Mucosa of gallbladder (tissue), 1 donor: ENCODE measurements at places on chromosomes 16 and 17. TPM values are rescaled to one million over a fixed set of nuclear protein-coding genes. Genes with fewer than 3 reads are reported as not detected.

GRCh38 chr16:78246559-78246958 lies 147.1 kb downstream of the WWOX start:
- DNase-seq: no peak

DNA sequence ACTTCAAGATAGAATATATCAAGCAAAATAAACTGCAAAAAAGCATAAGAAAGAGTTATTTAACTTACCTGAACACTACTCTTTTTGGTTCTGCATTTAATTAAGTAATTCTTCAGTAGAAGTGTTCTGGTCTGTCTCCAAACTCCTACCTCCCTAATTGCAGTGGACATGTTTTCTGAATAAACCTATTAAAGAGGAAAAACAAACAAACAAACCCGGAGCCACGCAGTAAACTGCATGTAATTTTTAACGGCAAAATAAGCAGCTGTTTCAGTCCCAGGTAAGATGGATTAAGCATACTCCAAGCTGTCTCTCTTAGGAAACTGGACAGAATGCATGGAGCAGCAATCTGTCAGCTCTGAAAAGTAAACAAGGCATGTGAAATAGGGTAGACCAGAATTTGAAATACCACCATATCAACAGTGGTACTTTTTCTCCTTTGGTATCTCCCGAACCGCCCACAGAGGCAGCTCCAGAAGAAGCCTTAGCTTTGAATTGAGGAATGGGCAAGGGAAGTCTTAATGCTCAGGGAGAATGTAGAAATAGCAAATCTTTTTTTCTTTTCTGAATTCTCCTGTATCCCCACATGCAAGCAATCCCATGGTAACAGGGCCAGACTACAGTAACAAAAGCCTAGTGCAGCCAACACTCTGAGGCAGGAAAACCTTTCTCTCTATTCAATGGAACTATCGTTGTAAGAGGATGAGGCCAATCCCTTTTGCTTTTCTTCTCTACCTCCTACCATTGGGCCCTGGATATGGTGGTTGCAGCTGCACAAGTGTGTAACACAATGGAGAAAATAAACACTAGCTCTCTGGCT lies 12.5 kb downstream of the ABCA5 start:
- no peak for DNase-seq

GRCh38 chr16:46974352-46974751 lies 878 bp upstream of the DNAJA2 start:
- DNase-seq: no peak

GRCh38 chr16:14249291-14250032 lies 178.3 kb downstream of the MRTFB start:
- DNase-seq: peak; percentile 26

- no peak for DNase-seq
Measured at GRCh38 chr16:83835586-83836566, 28.1 kb downstream of the HSBP1 start.

SOST gene
- total RNA-seq: not detected

GRIN2C gene
- total RNA-seq: 0.43 TPM

IL17C gene
- not detected for total RNA-seq
